NCI-H82 (cell line): ENCODE measurements at places on chromosomes 11 and 22.

GRCh38 chr11:130573767-130574166 is 125.3 kb downstream of the ADAMTS15 start:
- DNase-seq = no peak

DNA sequence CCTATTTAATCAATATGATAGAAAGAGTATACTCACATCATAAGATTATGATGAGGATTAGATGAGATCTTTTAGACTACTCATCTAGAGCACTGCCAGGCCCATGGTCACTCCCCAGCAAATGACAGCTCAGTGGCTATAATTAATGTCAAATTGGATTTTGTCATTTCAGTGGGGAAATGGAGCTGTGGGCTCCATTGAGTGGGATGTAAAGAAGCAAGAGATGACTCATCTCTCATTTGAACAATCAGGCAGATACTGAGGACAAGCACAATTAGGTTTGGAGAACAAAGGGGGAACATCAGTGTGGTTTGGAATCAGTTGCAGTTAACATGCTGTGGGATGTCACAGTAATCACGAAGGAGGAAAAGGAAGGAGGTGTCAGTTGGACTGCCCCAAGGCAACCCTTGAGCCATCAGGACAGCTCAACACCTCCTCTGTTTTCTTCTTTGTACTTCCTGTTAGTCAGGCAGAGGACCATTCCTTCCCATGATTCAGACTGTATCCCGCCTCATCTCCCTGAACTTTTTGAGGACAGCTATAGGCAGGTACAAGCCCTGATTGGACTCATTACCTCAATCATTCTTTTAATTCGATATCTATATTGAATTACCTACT is 473.7 kb upstream of the ISX start:
- peak; percentile 90 for DNase-seq

DNA sequence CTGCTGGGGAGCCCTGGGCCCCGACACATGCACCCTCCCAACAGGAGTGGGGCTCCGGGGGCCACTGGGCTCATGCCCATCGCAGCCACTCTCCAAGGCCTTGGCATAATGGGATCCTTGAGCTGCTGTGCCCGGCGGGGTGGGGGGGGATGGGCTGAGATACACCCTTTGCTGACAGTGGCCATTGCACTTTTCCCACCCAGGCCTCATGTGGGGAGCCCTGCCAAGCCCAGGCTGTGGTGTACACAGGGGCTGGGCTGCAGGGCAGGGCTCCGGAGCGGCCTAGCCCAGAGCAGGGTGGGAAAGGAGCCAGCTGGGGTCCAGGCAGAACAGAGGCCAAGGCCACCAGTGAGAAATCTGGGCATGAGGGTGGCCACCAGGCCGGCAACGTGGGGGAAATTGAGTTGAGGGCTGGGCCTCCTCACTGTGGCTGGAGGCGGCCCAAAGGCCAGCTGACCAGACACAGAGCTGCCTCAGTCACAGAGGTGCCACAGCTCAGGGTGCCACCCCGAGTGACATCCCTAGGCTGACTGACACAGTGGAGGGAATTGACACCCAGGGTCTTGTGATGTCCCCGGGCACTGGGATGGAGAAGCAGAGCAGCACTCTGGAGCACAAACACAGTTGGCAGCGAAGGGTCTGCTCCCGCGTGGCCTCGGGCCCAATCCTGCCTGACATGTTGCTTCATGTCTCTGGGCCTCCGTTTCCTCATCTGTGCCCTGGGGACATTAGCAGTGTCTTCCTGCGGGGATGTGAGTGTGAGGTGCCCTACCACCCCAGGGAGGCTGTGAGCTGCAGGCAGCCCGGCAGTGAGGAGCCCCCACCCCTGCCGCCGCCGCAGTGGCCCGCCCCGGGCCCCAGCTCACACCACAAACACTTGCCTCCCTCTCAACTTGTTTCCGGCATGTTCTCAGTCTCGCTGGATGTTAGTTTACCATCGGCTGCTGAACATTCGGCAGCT is 30.4 kb downstream of the RTN4R start:
- DNase-seq = no peak

DNA sequence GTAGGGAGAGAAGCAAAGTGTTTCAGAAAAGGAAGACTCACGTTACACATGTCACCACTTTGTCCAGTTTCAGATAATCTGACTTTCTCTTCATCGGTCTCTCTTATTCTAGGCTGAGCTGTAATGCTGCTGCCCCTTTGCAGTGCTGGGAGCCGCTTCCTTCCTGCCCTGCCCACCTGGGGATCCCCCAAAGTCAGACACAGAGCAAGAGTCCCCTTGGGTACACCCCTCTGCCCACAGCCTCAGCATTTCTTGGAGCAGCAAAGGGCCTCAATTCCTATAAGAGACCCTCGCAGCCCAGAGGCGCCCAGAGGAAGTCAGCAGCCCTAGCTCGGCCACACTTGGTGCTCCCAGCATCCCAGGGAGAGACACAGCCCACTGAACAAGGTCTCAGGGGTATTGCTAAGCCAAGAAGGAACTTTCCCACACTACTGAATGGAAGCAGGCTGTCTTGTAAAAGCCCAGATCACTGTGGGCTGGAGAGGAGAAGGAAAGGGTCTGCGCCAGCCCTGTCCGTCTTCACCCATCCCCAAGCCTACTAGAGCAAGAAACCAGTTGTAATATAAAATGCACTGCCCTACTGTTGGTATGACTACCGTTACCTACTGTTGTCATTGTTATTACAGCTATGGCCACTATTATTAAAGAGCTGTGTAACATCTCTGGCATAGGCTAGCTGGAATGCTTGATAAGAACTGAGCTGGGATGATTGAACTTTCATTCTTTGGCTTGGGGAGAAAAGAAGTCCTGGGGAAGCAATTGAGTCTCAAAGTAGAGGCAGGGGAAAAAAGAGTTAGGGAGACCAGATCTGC is 31.2 kb upstream of the SMIM35 start:
- DNase-seq = no peak

DNA sequence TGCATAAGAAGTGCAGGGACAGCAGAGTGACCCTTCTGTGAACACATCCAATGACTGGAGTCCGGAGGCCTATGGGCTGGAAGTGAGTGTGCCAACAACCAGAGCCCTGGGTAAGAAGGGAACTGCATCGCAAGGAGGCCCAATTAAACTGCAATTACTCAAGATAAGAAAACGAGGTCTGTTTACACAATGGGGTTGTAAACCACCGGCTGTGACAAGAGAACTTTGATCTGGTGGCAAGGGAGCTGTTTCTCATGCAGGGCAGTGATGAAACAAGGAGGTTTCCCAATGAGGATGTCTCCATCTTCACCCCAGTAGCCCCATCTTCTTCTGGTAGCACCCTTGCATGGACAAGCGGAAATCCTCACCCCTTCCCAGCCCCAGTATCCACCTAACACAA is 21.5 kb downstream of the ETS1 start:
- no peak for DNase-seq

DNA sequence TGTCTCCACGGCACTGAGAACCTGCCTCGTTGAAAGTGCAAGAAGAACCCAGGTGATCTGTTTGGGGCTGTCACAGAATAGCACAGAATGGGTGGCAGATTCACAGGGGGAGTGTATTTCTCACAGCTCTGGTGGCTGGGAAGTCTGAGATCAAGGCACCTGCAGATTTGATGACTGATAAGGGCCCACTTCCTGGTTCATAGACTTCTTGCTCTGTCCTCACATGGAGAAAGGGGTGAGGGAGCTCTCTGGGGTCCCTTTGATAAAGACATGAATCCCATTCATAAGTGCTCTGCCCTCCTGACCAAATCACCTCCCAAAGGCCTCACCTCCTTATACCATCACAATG is 198.5 kb upstream of the SORL1-AS1 start:
- DNase-seq = no peak

- DNase-seq = no peak
Observed at GRCh38 chr11:132455044-132455443, 1077.3 kb downstream of the OPCML start.

- no peak for DNase-seq
Observed at GRCh38 chr11:134519390-134519750, 107.3 kb upstream of the B3GAT1 start.
